NB4 (cell line): ENCODE measurements at places on chromosomes 3 and 15.

- DNase-seq: no peak
Measured at GRCh38 chr3:25057379-25057778, 370.7 kb upstream of the RARB start.

DNA sequence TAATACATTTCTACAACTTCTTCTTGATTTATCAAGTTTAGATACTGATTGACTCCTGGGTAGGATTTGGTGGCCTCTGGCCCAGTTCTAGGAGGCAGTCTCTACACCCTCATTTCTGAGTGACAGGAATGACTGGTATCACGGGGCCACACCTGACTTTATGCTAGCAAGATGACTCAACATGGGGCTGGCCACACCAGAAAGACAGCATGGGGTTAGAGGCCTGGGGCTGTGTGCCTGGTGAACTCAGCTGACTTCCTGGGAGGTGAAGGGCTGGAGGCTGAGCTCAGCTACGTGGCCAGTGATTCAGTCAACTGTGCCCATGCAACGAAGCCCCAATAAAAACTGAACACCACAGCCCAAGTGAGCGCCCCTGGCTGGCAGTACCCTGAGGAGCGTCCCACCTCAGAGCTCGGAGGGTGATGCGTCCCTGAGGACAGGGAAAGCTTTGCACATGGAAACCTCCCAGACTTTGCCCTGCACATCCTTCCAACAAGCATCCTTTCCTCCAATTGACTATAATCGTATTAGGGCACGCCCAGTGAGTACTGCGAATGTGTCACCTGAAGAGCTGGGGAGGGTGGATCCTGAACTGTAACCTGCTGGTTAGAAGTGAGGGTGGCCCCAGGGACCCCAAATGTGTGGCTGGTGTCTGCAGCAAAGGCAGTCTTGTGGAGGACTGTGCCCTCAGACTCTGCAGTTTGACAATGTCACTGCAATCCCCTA is 57.2 kb downstream of the NIPA2 start:
- peak; percentile 28 for DNase-seq

GRCh38 chr3:42668413-42668760 is 14.9 kb downstream of the ZBTB47 start:
- no peak for DNase-seq

DNA sequence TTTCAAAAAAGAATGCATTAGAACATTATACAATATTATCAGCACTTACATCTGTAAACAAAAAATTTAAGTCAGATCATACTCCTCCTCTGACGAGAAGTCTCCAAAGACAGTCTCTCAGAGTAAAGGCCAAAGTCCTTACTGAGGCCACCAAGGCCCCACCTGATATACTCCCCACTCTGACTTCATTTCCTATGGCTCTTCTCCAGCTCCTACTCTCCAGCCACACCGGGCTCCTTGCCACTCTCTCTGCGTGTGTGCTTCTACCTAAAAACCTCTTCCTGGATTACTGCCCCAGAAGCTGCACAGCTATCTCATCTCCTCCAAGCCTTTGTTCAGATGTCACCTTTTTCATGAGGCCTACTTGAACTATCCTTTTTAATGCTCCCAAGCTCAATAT is 5.0 kb downstream of the DCP1A start:
- DNase-seq: no peak

DNA sequence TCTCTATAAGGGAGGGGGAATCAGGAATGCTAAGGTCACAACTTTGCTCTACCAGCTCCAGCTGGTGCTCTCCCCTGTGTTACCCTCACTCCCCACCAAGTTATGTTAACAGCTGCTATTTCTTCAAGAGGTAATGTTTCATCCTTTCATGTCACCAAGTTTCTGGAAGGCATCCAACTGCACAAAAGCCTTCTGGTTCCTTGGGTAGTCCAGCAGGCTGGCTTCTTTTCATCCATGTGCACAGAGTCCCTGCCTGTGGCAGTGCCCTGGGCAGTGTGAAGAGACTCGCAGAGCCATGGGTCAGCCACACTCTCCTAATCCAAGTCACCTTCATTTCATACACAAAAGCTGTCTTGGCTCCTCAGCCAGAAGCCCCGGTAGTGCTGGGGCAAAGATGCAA is 737.5 kb upstream of the LMCD1 start:
- DNase-seq: no peak

- DNase-seq: no peak
Measured at GRCh38 chr15:94858011-94858410, 626.6 kb downstream of the MCTP2 start.

- peak; percentile 79 for DNase-seq
Measured at GRCh38 chr15:66862940-66863335, 160.9 kb downstream of the SMAD6 start.
